ENCODE measurements at places on chromosomes 2 and 18. TPM values are rescaled to one million over a fixed set of nuclear protein-coding genes. Genes with fewer than 3 reads are reported as not detected.

SERPINB3 gene
- not detected for total RNA-seq

LYG2 gene
- total RNA-seq, result not detected

MAP3K19 gene
- total RNA-seq, result 6.9 TPM

CHRND gene
- 0.17 TPM for total RNA-seq

LIMS4 gene
- 0.89 TPM for total RNA-seq

FSIP2 gene
- total RNA-seq, result 4.3 TPM

CHN1 gene
- 66.2 TPM for total RNA-seq

- H3K4me3 ChIP-seq, result no peak overlapping the region
- H3K4me1 ChIP-seq, result peaks cover 3% of the 10 kb centered on the region
- H3K36me3 ChIP-seq, result no peaks in the 10 kb centered on the region
- DNase-seq, result no peak
- no peaks in the 10 kb centered on the region for H3K27me3 ChIP-seq
- no peak overlapping the region for H3K27ac ChIP-seq
Observed at GRCh38 chr2:68411397-68412126, 46.5 kb downstream of the PLEK start.

GRCh38 chr2:134408791-134409190 lies 154.9 kb downstream of the MGAT5 start:
- H3K27me3 ChIP-seq, result no peaks in the 10 kb centered on the region
- H3K4me1 ChIP-seq, result peaks cover 20% of the 10 kb centered on the region
- H3K27ac ChIP-seq, result no peak overlapping the region
- no peak for DNase-seq
- no peak overlapping the region for H3K4me3 ChIP-seq

DNA sequence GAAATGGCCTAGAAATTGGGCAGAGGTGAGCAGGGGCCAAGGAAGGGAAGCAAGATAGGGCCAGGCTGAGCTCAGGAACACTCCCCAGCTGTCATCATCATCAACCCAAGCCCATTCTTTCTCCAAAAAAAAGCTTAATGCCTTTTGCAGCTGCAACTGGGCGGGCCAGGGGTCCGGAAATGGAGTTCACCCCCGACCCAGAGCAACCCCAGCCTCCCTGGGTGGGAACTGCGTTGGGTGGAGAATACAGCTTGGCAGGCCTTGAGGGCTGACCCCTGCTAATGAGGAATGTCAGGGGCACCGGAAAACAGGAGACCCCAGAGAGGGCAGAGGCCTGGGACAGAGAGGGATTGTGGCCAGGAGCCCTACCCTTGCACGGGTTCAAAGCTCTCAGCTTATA lies 64.8 kb downstream of the TNS1 start:
- H3K4me1 ChIP-seq, result peaks cover 93% of the 10 kb centered on the region
- DNase-seq, result no peak
- peak overlapping the region; percentile 51 for H3K27ac ChIP-seq
- H3K27me3 ChIP-seq, result no peaks in the 10 kb centered on the region

GRCh38 chr2:25912851-25913695 lies 34.8 kb upstream of the ASXL2 start:
- H3K4me1 ChIP-seq, result peaks cover 4% of the 10 kb centered on the region
- no peak overlapping the region for H3K4me3 ChIP-seq
- H3K27ac ChIP-seq, result no peak overlapping the region
- DNase-seq, result peak; percentile 60

- no peaks in the 10 kb centered on the region for H3K27me3 ChIP-seq
- no peak overlapping the region for H3K4me3 ChIP-seq
- H3K27ac ChIP-seq, result no peak overlapping the region
- no peak for DNase-seq
- H3K4me1 ChIP-seq, result no peaks in the 10 kb centered on the region
Observed at GRCh38 chr18:58212274-58212673, 168.2 kb downstream of the NEDD4L start.

- no peaks in the 10 kb centered on the region for H3K4me1 ChIP-seq
- DNase-seq, result no peak
- H3K4me3 ChIP-seq, result no peak overlapping the region
Observed at GRCh38 chr2:215535741-215536140, 99.9 kb upstream of the FN1 start.

DNA sequence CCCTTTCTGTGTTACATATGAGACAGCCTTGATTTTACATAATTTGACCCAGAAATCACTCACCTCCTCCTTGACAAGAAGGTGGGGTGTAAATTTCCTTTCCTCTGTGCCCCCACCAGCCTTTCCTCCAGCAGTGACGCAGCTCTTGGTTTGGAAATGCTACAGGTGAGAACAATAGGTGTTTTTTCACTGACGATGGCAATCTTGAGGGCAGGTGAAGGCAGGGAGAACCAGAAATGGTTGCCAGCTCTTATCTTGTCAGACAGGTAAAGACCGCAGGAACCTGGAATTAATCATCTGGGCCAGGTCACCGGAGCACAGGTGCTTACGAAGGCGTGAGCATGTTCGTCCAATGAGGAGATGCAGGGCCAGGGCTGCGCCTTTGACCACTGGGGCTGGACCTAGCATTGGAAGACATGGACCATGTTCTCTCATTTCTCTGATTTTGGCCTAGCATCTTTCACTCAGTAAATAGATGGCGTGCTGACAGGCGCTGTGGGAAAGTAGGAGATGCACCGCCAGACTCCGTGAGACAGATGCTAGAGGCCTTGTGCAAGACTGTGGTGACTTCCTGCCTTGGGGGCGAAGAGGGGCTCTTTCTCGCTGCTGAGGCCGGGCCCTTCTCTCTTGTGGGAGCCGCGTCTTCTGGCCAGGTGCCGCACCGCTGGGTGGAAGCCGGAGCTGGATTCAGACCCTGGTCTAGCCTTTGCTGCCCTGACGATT lies 4.0 kb downstream of the CIDEA start:
- peaks cover 20% of the 10 kb centered on the region for H3K4me1 ChIP-seq
- DNase-seq, result no peak

- peaks cover 25% of the 10 kb centered on the region for H3K4me1 ChIP-seq
- H3K4me3 ChIP-seq, result no peak overlapping the region
- no peaks in the 10 kb centered on the region for H3K27me3 ChIP-seq
- H3K27ac ChIP-seq, result peak overlapping the region; percentile 12
Observed at GRCh38 chr2:30239308-30239985, 8.1 kb downstream of the LBH start.

DNA sequence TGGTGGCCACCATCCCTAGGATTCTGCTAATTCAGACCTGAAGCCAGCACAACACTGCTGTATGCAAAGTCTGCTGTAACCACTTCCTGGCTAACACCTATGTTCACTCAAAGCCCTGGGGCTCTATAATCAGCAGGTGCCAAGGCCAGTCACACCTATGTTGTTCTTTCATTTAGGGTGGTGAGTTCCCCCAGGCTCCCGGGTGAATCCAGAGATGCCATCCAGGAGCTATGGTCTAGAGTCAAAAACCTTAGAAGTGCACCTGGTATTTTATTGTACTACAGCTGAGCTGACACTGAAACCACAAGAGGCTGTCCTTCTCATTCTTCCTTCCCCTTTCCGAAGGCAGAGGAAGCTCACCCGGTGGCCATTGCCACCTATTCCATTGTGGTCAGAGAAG lies 46.2 kb upstream of the CCDC141 start:
- H3K27ac ChIP-seq, result no peak overlapping the region
- DNase-seq, result no peak
- H3K27me3 ChIP-seq, result no peaks in the 10 kb centered on the region
- no peak overlapping the region for H3K4me3 ChIP-seq

DNA sequence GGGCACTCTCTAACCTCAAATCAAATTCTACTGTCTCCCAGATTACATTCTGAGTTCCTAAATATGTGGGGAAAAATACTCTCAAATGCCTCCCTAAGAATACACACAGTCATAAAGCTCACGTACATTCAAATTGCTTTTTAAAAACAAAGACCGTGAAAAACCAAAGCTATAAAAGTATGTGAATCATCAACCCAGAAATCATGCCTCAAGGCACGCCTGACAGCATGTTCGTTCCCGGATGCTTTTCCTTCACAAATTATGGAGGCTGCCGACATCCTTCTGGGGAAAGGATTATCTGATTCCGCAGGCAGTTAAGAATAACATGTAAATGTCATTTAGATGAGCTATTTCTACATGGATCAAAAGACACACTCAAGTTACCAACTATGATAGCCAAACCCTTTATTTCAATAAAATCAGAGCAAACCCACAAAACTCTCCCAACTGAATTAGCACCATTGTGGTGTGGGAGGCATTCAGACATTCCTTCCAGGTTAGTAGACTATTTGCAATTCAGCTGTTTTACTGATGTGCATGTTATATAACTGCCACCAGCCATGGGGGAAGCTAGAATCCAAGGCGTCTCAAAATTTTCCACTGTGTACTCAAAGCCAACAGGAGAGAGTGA lies 398.2 kb upstream of the TRIB2 start:
- H3K4me3 ChIP-seq, result no peak overlapping the region
- no peak for DNase-seq
- no peaks in the 10 kb centered on the region for H3K36me3 ChIP-seq

GRCh38 chr2:86633155-86633651 lies 9.5 kb upstream of the RNF103 start:
- H3K36me3 ChIP-seq, result no peaks in the 10 kb centered on the region
- H3K4me3 ChIP-seq, result no peak overlapping the region
- DNase-seq, result peak; percentile 39
- no peaks in the 10 kb centered on the region for H3K27me3 ChIP-seq
- no peak overlapping the region for H3K27ac ChIP-seq

DNA sequence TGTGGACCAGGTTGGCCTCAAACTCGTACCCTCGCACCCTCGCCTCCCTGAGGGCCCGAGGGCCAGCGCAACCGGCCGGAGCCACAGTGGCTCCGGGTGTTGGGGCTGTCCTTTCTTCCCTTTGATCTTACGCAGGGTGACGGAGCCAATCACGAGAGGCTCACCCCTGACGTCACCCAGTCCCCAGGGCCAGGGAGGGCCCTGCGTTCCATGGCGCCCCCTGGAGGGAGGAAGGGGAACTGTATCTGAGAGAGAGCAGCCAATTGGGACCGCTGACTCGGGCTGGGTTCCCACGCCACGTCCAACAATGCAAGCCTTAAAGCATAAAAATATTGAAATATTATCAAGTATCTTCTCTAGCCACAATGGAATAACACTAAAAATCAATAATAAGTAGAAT lies 432.8 kb upstream of the LRRTM4 start:
- H3K4me3 ChIP-seq, result no peak overlapping the region
- no peak for DNase-seq
- no peaks in the 10 kb centered on the region for H3K4me1 ChIP-seq
- H3K36me3 ChIP-seq, result no peaks in the 10 kb centered on the region

GRCh38 chr2:43763091-43763490 lies 10.7 kb upstream of the DYNC2LI1 start:
- no peak overlapping the region for H3K27ac ChIP-seq
- no peak overlapping the region for H3K4me3 ChIP-seq
- H3K27me3 ChIP-seq, result no peaks in the 10 kb centered on the region
- no peaks in the 10 kb centered on the region for H3K4me1 ChIP-seq

DNA sequence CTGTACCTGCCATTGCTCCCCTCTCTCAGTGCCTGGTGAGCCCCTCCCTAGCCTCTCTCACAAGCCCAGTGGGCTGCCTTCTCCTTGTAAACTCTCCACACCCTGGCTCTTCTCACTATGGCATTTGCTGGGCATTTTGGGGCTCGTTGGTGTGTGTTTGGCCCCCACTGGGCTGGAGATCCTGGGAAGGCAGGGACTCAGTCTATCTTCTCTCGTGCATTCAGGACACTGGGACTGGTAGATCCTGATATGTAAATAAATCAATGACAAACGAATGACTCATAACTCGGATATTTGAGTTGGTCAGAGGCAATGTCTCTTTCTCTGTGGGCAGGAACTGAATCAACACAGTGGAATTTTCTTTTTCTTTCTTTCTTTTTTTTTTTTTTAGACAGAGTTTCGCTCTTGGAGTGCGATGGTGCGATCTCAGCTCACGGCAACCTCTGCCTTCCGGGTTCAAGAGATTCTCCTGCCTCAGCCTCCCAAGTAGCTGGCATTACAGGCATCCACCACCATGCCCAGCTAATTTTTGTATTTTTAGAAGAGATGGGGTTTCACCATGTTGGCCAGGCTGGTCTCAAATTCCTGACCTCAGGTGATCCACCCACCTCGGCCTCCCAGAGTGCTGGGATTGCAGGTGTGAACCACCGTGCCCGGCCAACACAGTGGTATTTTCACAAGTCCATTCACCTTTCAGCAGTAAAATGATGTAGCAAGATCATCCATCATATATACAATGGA lies 144.6 kb upstream of the SPRED2 start:
- peaks cover 2% of the 10 kb centered on the region for H3K27me3 ChIP-seq
- no peak for DNase-seq
- H3K4me3 ChIP-seq, result no peak overlapping the region
- H3K27ac ChIP-seq, result no peak overlapping the region
- H3K4me1 ChIP-seq, result no peaks in the 10 kb centered on the region

DNA sequence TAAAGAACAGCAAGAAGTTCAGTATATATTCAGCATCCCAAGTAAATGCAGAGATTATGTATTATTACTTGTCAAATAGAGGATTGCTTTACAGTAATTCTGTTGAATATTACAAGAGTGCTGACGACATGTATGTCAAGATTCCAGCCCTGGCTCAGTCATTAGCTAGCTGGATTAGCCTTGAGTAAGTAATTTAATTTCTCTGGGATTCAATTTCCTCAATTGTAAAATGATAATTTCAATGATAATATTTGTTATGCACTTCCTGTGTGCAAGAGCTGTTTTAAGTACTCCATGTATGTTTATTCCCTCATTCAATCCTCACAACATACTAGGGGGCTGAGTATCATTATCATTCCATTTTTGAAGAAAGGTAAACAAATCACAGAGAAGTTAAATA lies 44.0 kb downstream of the TCF4 start:
- H3K27me3 ChIP-seq, result no peaks in the 10 kb centered on the region
- DNase-seq, result no peak
- no peak overlapping the region for H3K4me3 ChIP-seq
- H3K27ac ChIP-seq, result no peak overlapping the region
- H3K36me3 ChIP-seq, result no peaks in the 10 kb centered on the region

GRCh38 chr2:23092831-23093230 lies 292.1 kb upstream of the KLHL29 start:
- H3K27me3 ChIP-seq, result no peaks in the 10 kb centered on the region
- H3K4me3 ChIP-seq, result no peak overlapping the region
- no peaks in the 10 kb centered on the region for H3K36me3 ChIP-seq
- H3K4me1 ChIP-seq, result no peaks in the 10 kb centered on the region

- peaks cover 12% of the 10 kb centered on the region for H3K4me1 ChIP-seq
- peak overlapping the region; percentile 97 for H3K27ac ChIP-seq
- H3K36me3 ChIP-seq, result no peaks in the 10 kb centered on the region
- no peaks in the 10 kb centered on the region for H3K27me3 ChIP-seq
Observed at GRCh38 chr2:28750316-28751251, 1.0 kb upstream of the PPP1CB start.

DNA sequence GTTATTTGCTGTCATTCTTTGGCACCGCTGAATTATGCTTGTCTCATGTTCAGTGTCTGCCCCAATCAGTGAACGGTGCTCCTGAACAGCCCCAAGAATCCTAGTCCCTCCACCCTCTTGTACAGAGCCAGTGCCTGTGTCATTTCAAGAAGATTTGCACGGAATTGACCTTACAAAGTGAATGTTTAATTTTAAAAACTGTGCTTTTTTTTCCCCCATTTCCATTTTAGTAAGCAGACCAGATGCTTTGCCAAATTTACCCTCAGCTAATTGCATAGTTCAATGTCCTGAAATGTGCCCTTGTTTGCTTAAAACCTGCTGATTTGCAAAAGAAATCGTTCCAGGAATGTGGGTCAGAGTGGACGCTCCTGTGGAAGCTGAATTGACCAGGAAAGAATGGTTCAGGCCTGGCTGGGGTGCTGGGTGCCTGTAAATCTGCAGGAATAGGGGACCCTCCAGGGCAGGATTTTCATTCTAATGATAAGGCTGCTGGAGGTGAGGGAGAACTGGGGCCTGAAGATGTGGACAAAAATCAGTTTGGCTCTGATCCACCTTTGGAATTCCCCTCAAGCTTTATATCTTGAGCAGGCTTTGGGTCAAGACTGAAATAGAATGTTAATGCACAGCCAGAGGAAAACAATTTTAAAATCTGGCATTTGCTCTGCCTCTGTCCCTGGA lies 20.1 kb downstream of the TMEM17 start:
- DNase-seq, result no peak
- no peak overlapping the region for H3K4me3 ChIP-seq
- no peaks in the 10 kb centered on the region for H3K27me3 ChIP-seq
- no peaks in the 10 kb centered on the region for H3K36me3 ChIP-seq
